ENCODE measurements at places on chromosomes 1 and 21.

- DNase-seq = no peak
- H3K27ac ChIP-seq = no peak overlapping the region
- no peaks in the 10 kb centered on the region for H3K4me1 ChIP-seq
- no peak overlapping the region for H3K4me3 ChIP-seq
- H3K36me3 ChIP-seq = no peaks in the 10 kb centered on the region
Measured at GRCh38 chr1:97424209-97424608, 496.6 kb downstream of the DPYD start.

- no peaks in the 10 kb centered on the region for H3K4me1 ChIP-seq
- H3K36me3 ChIP-seq = no peaks in the 10 kb centered on the region
- H3K4me3 ChIP-seq = no peak overlapping the region
- no peak overlapping the region for H3K27ac ChIP-seq
- DNase-seq = no peak
Measured at GRCh38 chr21:15562748-15563147, 167.0 kb upstream of the USP25 start.

DNA sequence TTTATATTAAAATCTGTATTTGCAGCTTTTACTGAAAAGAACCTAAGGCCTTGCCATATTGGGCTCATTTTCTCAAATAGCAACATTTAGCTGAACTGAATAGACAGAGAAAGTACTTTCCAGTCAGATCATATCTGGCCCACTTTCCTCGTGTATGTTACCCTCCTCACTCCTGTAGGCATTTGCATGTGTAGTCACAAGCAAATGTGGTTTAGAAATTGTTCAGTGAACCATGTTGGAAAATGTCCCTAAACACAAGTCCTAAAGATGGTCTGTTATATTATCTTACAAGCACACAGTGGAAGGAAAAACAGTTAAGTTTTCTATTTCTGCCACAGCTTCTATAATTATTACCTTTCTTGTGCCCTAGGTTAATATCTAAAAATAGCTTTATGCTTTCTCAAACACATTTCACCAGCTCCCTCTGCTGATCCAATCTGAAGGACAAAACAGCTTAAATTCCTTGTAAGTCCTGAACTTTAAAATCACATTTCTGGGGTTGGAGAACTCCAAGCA lies 606 bp upstream of the FMO4 start:
- H3K4me1 ChIP-seq = peaks cover 15% of the 10 kb centered on the region
- H3K27me3 ChIP-seq = no peaks in the 10 kb centered on the region
- H3K4me3 ChIP-seq = peak overlapping the region; percentile 58
- no peaks in the 10 kb centered on the region for H3K36me3 ChIP-seq
- no peak for DNase-seq
- H3K27ac ChIP-seq = peak overlapping the region; percentile 43

DNA sequence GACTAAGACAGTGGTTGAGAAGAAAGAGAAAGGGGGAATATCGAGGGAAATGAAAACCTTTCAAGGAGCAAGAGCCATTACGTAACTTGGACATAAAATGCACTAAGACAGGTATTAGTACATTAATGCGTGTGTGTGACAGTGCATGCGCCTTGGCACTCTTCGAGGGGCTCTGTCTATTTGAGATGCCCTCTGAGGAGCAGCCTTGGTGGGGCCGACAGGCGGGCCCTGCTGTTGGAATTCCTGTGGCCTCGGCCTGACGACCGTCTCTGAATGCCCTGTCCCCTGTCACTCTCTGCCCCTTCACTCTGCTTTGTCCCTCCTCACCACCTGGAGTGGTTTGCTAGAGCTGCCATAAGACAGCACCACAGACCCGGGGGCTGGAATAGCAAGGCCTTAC lies 12.3 kb downstream of the HUNK start:
- H3K27me3 ChIP-seq = peaks cover 4% of the 10 kb centered on the region
- DNase-seq = no peak
- H3K4me1 ChIP-seq = no peaks in the 10 kb centered on the region
- H3K36me3 ChIP-seq = no peaks in the 10 kb centered on the region

DNA sequence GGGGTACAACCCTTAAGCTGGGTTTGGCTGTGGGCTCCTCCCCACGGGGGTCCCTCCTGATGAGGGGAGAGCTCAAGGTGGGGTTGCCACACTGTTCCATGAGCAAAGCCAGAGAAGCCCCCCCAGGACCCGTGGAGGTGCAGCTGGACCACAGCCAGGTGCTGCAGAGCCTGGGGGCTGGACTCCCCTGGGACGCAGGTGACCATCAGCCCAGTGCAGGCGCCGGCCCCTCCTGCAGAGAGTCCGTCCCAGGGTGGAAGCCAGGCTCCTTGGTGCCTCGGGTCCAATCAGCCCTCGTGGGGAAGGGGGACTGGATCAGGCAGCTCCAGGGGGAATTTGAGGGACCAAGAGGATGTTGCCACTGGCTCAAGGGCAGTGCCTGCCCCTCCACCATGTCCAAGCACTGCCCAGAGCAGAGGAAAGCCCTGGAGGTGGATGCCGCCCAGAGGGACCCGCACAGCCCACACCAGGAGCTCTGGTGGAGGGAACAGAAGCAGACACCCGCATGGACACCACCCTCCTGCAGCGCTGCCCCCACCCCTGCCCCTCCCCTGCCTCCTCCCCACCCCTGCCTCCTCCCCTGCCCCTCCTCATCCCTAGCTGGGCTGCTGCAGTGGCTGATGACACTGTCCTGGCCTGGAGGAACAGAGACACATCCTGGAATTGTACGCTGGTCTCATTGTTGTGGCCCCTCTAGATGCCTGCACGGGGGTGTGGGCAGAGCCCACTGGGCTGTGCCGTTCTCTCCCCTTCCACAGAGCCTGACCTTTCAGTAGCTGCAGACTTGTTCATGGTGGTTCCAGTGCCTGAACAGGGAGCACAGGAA lies 30.8 kb upstream of the COL18A1 start:
- no peak for DNase-seq
- no peaks in the 10 kb centered on the region for H3K36me3 ChIP-seq
- peaks cover 28% of the 10 kb centered on the region for H3K27me3 ChIP-seq
- no peak overlapping the region for H3K4me3 ChIP-seq
- H3K27ac ChIP-seq = no peak overlapping the region
- H3K4me1 ChIP-seq = no peaks in the 10 kb centered on the region

- DNase-seq = no peak
- H3K27ac ChIP-seq = no peak overlapping the region
- H3K36me3 ChIP-seq = no peaks in the 10 kb centered on the region
Measured at GRCh38 chr1:226748306-226748705, 9.2 kb upstream of the ITPKB start.

DNA sequence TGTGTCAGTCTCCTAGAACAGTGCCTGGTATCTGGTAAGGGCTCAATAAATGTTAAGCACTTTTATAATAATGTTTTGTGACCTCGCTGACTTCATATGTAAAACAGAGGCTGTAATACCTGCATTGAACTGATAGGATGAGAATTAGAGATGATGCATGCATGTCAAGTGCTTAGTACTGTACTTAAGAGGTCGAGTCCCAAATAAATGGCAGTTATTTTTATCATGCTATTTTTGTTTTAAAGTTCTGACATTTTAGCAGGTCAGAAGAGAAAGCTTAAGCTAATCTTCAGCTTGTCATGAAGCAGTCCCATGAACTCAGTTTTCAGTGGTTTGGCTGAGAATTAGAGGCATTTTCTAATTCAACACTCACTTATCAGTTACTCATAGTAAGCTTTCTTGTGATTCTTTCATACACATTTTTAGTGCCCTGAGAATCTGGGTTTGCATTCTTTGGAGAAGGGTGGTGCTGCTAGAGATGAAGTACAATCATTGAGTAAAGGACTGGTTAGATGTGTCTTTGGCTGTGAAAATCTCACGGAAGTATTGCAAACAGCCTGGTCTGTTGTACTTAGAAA lies 75.7 kb upstream of the RAVER2 start:
- H3K36me3 ChIP-seq = no peaks in the 10 kb centered on the region
- no peaks in the 10 kb centered on the region for H3K4me1 ChIP-seq
- H3K27me3 ChIP-seq = peaks cover 3% of the 10 kb centered on the region
- H3K27ac ChIP-seq = no peak overlapping the region
- no peak for DNase-seq
- H3K4me3 ChIP-seq = no peak overlapping the region

DNA sequence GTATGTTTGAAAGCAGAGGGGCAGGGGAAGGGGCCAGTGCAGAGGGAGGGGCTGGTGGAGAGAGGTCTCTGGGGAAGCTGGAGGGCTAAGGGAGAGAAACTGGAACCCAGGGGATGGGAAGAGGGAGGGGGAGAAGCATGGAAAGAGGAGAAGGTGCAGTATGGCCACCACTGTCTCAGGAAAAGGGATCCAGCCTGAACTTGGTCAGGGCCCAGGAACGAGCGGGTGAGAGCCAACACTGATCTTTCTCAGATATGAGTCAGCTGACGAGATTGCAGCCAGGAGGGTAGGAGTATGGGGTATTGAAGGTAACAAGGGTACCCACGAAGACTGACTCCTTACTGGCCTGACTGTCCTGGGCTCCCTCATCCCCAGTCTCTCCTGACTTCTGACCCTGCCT lies 18.0 kb downstream of the TIE1 start:
- no peaks in the 10 kb centered on the region for H3K27me3 ChIP-seq
- no peaks in the 10 kb centered on the region for H3K4me1 ChIP-seq
- DNase-seq = no peak
- no peak overlapping the region for H3K27ac ChIP-seq
- no peaks in the 10 kb centered on the region for H3K36me3 ChIP-seq

DNA sequence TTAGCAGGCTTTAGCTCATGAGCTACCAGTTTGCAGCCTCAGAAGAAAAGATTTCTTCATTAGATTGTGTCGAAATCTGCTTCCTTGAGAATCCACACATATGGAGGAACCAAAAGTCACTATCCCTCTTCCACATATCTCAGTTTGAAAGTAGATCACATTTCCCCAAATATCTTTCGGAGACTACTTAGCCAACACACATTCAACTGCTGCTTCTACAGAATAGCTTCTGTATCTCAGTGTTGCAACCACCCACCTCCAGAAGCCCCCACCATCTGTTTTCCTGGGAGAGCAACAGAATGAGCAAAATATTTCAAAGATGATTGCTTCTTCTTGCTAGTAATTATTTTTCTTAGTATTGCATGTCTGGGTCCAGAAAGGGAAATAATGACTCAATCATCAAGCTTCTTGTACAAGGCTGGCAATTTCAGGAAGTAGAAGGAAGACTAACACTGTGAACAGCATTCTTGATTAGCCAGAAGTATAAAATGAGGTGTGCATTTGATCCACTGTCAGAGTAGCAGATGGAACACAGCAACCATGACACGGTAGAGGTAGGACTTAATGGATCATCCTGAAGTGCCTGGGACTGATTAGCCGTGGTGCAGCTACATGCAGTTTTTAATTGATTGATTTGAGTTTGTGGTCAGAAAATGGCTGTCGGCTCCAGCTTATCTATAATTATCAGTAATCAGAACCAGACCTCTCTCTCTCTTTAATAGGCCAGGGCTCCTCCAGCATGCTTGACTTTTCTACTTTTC lies 24.9 kb downstream of the ZC3H11B start:
- no peak for DNase-seq
- H3K27ac ChIP-seq = no peak overlapping the region
- no peak overlapping the region for H3K4me3 ChIP-seq

DNA sequence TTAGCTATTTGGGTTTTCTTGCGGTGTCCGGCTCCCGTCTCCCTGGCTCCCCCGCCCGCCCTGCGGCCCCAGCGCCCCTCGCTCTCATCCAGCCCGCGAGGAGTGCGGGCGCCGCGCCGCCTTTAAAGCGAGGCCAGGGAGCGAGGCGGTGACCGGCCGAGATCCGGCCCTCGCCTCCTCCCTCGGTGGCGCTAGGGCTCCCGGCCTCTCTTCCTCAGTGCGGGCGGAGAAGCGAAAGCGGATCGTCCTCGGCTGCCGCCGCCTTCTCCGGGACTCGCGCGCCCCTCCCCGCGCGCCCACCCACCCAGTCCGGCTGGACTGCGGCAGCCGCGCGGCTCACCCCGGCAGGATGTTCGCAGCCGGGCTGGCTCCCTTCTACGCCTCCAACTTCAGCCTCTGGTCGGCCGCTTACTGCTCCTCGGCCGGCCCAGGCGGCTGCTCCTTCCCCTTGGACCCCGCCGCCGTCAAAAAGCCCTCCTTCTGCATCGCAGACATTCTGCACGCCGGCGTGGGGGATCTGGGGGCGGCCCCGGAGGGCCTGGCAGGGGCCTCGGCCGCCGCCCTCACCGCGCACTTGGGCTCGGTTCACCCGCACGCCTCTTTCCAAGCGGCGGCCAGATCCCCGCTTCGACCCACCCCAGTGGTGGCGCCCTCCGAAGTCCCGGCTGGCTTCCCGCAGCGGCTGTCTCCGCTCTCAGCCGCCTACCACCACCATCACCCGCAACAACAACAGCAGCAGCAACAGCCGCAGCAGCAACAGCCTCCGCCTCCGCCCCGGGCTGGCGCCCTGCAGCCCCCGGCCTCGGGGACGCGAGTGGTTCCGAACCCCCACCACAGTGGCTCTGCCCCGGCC lies 492 bp downstream of the HLX start:
- H3K4me3 ChIP-seq = no peak overlapping the region
- no peaks in the 10 kb centered on the region for H3K36me3 ChIP-seq
- H3K27ac ChIP-seq = no peak overlapping the region
- no peak for DNase-seq
- H3K4me1 ChIP-seq = no peaks in the 10 kb centered on the region

DNA sequence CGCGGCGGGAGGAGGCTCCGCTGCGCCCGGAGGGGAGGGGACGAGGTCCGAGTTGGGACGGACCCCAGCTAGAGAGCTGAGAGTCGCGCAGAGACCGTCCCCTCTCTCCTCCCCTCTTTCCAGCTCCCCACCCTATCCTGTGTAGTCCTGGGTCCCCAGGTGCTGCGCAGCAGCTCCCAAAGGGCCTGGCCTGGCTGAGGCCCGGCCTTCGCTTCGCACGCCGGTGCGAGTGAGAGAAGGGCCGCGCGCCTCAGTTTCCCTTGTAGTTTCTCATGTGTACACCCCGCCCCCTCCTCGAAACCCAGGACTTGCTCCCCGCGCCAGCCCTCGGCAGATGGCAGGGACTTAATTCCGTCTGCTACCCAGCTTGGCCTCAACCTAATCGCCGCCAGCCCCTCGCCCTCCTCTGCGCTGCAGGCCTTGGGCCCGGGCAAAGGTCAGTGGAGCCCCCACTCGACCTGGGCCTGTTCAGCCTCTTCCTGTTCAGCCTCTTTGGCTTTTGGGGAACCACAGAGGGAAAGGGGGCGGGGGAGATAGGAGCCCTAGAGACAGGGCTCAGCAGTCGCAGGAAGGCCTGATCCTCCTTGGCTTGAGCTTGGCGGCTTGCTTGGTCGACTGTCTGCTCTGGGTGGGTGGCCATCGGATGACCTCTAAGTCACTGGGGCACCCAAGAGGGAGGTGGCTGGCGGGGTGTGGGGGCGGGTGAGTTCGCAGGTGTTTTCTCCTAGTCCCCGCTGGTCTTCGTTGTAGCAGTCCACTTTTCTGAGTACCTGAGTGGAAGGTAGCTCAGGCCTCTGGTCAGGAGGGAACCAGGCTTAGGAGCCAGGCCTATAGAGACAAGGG lies 1.0 kb downstream of the ZNF687 start:
- H3K27ac ChIP-seq = peak overlapping the region; percentile 81
- peaks cover 38% of the 10 kb centered on the region for H3K36me3 ChIP-seq
- DNase-seq = peak; percentile 34
- peaks cover 28% of the 10 kb centered on the region for H3K4me1 ChIP-seq
- peak overlapping the region; percentile 93 for H3K4me3 ChIP-seq
